Eye (tissue), 1 donor: ENCODE measurements at places on chromosomes 7 and 10.

- DNase-seq, result peak; percentile 63
These were observed 109.4 kb downstream of the ABLIM1 start for GRCh38 chr10:114548662-114549061.

DNA sequence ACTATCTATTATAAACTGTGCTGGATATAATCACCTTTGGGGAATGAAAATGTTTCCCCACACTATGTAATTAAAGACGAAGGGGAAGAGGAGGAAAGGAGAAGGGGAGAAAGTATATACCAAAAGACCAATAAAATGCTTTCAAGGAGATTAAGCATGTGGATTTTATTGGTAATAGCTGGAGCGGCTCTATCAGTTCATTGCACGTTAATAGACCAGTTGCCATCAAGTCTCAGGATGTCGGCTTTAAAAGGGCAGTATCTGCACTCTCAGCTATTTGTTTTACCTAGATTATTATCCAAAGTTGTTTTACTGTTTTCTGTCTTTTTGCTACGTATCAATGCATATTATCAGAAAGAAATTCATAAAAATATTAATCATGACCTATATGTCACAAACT lies 9.0 kb downstream of the ETV1 start:
- DNase-seq, result no peak

GRCh38 chr10:58818900-58819299 lies 306.2 kb downstream of the BICC1 start:
- DNase-seq, result peak; percentile 42

DNA sequence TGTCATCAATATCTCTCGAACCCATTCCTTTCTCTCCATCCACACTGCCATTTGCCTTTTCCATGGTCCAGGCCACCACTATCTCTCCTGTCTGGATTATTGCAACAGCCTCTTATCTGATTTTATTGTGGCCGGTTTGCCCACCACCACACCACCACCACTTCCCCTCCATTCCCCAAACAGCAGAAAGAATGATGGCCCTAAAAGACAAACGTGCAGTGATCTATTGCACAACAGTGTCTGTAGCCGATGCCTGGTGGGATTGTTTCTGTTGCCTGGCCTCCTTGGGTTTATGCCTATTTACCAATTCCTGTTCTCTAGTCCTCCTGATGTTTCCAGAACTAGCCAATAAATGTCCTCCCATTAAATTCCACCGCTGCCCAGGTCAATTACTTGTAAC lies 10.2 kb upstream of the ST8SIA6 start:
- DNase-seq, result no peak

DNA sequence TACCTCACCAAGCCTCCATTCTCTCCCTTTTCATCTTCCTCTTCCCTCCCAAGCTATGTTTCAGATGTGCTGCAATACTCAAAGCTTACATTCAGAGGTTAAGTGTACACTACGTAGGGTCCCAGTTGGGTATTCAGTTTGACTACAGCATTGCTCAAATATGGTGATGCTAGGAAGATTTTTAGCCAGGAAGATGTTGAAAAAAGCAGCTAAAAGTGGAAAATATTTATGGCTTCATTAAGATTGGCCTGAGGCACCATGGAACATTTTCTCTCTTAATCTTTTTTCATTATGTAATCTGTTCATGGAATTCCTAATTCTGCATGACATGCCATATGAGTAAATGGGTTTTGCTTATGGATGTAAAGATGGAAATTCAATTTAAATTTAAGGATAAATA lies 72.0 kb upstream of the ABCB5 start:
- no peak for DNase-seq

DNA sequence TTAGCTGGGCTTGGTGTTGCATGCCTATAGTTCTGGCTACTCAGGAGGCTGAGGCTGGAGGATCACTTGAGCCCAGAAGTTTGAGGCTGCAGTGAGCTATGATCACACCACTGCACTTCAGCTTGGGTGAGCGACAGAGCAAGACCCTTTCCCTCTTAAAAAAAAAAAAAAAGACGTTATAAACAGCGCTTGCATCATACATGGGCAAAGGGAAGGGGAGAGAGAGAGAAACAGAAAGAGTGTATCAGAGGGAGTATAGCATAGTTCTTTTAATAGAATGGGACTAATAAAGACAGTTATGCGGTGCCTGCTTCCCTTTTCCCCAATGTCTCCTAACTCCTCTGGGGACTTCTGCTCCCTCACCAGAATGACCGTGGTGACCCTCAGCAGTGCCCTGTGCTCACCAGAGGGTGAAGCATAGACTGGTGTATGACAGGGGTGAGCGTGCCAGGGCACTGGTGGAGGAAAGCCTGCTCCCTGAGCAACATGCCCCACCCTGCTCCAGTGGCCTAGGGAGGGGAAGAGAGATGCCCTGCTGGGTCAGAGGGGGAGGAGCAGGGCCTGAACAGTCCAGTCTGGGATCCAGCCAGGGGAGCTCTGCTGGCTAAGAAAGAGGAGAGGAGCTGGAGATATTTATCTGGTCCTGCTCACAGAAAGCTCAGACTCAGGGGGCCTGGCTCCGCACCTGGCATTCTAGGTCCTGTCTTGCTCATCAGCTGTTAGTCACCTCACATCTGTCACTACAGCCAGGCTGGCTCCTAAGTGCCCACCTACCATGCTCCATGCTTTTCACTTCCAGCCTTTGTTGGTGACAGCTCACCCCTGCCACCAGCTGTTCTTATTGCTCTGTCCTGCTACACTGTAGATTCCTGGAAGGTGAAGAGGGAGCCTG lies 2.2 kb downstream of the PDZD7 start:
- DNase-seq, result no peak

DNA sequence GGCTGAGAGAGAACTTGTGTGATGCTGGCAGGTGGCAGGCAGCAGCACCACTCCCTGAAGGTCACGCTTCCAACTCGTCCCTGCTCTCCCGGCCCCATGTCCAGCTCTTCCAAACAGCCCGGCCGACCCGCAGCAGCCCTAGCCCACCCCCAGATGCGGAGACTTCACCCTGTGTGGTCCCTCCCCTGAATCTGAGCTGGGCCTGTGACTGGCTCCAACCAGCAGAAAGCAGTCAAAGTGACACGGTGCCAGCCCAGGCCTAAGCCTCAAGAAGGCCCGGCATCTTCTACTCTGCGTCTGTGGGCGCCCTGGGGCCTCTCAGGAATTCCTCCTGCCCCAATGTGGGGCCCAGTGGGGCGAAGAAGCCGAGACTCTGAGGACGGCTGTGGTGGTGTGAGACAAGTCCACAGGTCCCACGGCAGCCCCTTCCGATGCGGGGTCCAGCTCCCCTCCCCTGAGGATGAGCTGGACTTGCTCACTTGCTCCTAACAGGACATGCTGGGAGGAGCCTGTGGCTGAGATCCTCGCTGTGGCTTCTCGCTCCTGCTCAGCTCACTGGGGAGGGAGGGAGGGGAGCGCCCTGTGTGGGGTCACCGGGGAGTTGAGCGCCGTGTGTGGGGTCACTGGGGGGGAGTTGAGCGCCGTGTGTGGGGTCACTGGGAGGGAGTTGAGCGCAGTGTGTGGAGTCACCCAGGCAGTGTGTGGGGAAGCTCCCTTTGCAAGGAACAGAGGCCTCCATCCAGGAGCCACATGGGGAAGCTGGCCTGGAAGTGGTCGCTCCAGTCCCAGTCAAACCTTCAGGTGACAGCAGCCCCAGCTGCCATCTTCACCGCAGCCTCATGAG lies 9.5 kb downstream of the STK32C start:
- peak; percentile 84 for DNase-seq

DNA sequence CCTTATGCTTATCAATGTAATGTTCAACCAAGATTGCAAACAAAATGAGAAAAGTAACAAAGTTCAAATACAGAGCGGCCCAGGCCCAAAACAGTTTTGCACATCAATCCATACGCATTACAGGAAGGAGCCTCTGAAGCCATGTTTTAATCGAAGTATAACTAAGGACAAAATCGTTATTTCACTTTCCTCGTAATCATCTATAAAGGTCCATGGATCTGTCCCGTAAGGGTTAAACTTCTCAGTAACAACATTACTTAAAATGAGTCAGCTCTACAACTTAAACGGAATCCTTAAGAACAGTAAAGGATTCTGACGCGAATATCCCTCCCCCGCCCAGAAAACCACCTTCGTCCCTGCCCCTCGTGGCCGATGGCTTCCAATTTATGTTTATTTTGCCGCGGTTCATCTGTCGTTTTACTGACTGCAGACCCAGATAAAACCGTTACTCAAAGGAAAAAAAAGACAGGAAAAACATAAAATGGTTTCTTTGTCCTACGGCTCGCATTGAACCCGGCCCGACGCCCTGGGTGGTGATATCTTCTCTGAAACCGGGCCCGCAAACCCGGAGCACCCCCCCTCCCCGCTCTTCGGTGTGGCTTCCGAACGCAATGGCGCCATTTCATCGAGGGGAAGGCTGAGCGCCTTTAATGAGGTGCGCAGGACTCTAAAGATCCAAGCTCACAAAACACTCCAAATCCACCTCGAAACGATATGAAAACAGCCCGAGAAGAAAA lies 1.1 kb downstream of the HNRNPA2B1 start:
- DNase-seq, result no peak

- DNase-seq, result no peak
These were observed 185.7 kb downstream of the XPNPEP1 start for GRCh38 chr10:109737626-109738025.

- no peak for DNase-seq
These were observed 45.3 kb upstream of the EBLN1 start for GRCh38 chr10:22263106-22263505.
